ENCODE measurements at places on chromosomes 1 and 21. TPM values are rescaled to one million over a fixed set of nuclear protein-coding genes. Genes with fewer than 3 reads are reported as not detected.

Gene LRRIQ3
- polyA plus RNA-seq: 0.44 TPM

Gene OR2L3
- not detected for polyA plus RNA-seq

Gene GPX7
- 150 TPM for polyA plus RNA-seq

Gene OPTC
- not detected for polyA plus RNA-seq

Gene LEFTY1
- polyA plus RNA-seq: 0.57 TPM

Gene GJA5
- polyA plus RNA-seq: 15.8 TPM

Gene KCNC4
- polyA plus RNA-seq: 8.0 TPM

Gene FCRL1
- polyA plus RNA-seq: 0.25 TPM

Gene CRNN
- polyA plus RNA-seq: not detected

Gene PRUNE1
- 25.1 TPM for polyA plus RNA-seq

Gene SELL
- 1.6 TPM for polyA plus RNA-seq

Gene OR2T29
- not detected for polyA plus RNA-seq

Gene COL16A1
- 111 TPM for polyA plus RNA-seq
